ENCODE measurements at places on chromosomes 5 and 9.
A peak's percentile ranks its signal among the peaks of the same experiment; 100 is the strongest.

GRCh38 chr9:109428854-109429253, 69.3 kb downstream of the PTPN3 start:
- no peak for DNase-seq

DNA sequence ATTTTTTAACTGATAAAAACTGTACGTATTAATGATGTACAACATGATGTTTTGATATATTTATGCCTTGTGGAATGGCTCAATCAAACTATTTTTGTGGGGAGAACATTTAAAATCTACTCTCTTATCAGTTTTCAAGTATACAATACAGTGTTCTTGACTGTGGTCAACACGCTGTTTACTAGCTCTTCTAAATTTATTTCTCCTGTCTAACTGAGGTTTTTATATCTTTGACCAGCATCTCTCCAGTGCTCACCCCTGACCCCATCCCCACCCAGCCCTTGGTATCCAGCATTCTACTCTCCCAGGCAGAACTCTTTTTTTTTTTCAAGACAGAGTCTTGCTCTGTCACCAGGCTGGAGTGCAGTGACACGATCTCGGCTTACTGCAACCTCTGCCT, 169.6 kb upstream of the SNX2 start:
- no peak for DNase-seq

- DNase-seq: no peak
These were observed 40.0 kb downstream of the CPLANE1 start for GRCh38 chr5:37208883-37209797.

GRCh38 chr5:91361055-91361701, 21.9 kb downstream of the ARRDC3 start:
- no peak for DNase-seq

DNA sequence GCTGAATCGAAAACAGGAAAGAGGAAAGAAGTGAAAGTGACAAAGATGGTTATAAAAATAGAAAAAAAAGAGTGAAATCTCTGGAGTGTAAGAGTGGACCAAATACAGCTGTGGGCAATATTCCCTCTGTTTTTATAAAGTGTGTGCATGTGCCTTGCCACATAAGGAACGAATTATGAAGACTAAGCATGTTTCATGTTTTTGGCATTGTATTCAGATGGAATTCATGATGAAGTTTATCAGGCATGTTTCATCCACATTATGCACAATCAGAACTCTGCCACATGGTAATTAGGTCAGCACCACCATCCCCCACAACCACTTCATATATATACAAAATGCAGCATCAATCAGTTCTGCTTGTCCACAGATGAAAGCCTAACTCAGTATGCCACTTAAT, 348.0 kb downstream of the ZNF608 start:
- no peak for DNase-seq

- no peak for DNase-seq
These were observed 8.2 kb downstream of the ADGRD2 start for GRCh38 chr9:124458441-124458840.

- no peak for DNase-seq
These were observed 54.7 kb downstream of the IRX1 start for GRCh38 chr5:3650320-3650719.

DNA sequence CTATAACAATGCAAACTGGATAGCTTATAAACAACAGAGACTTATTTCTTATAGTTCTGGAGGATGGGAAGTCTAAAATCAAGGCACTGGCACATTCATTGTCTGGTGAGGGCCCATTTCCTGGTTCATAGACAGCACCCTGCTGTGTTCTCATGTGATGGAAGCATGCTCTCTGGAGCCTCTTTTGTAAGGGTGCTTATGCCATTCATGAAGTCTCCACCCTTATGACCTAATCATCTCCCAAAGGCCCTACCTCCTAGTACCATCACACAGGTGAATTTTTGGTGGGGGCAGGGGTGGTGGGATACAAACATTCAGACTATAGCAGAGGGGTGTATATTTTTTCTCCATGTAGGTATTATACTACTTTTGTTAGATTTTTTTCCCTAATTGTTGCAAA, 92.4 kb downstream of the UNC13B start:
- DNase-seq: no peak

DNA sequence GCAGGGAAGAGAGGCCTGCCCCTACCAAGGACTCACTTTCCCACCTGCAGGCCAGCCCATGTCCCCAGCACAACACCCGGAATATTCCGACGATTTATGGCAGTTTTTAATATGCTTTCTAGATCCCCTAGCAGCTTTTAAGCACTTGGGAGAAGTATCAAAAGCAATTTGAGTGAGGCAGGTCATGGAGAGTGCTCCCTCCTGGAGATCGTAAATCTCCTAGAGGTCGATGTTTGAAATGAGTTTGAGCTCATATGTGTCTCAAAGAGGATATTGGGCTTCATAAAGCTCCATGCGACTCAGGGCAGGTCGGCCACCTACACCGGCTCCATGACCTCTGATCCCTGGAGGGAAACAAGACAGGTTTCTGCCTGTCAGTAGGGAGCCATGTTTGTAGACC, 27.3 kb downstream of the CFAP90 start:
- DNase-seq: no peak

DNA sequence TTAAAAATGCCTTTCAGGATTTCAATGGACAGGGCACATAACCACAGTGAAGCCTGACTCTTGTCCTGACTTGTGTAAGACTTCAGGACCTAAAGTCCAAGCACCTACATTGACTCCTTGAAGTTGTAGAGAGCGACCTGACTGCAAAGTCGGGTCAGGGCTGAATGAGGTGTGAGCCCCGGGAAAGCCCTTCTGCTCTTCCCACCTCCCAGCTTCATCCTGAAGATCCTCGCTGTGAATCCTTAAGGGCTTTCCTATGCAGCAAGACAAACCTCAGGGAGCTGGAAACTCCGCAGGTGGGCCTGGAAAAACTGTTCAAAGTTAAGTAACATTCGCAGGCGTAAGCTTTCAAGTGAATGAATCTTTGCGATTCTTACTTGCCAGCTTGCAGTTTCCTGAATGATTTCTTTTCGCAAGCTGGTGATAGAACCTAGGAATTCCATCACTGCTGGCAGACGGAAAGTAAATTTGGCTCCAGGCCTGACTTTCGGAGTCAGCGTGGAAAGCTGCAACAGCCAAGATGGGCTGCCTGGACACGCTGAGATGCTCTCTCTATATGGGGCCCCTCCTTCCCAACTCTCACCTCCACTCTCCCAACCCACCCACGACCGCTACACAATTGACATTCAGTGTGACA, 10.9 kb downstream of the SEMA5A start:
- DNase-seq: no peak

- no peak for DNase-seq
These were observed 21.6 kb downstream of the DMRT2 start for GRCh38 chr9:1071730-1072129.

DNA sequence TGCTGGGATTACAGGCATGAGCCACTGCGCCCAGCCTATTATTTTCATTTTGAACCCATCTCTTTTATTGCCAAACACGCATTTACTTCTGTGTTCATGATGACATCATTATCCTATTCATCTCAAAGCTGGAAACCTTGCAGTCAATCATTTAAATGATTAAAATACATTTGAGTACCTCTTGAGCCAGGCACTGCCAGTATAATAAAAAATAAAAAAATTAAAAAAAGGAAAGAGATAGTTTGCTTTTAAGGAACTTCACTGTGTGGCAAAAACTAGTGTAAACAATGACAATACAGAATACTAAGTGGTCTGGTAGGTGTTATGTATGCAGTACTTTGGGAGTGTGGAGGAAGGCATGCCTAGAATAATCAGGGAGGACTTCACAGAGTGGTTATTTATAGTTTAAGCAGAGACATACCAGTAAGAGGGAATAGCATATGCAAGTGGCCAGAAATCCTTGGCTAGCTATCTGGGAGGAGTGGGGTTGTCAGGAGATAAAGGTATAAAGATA, 8.6 kb downstream of the NSD1 start:
- DNase-seq: no peak

DNA sequence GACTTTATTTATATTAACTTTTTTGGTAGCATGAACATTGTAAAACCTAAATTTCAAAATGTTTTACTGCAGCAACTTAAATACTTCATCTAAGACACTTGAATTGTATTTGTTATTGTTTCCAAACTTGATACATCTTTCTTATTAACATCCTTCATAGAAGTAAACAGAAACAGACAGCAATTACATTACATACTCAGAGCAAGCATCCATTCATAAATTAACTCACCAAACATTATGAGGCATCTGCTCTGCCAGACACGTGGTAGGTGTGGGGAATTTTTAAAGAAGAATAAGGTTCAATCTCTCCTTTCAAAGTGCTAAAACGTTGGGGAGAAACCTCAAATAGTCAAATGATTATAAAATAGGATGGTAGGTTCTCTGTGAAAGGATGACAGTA, 130.8 kb downstream of the MUSK start:
- DNase-seq: no peak

DNA sequence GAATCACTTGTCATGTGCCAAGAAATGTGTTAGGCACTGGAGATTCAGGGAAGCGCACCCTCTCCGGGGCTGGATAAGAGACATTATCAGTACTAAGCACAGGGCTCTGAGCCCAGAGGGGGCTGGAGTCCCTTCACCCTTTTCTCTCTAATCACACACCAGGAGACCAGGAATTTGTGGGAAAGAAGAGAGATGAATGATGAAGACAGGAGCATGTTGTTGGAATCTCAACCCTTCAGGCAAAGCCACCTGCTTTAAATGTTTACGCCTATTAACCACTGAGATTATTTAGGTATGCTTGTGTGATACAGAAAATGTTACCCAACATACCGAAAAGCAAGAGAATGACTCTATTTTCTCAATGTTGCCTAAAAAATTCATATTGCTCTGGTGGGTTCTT, 119.8 kb downstream of the ENTREP1 start:
- DNase-seq: no peak

DNA sequence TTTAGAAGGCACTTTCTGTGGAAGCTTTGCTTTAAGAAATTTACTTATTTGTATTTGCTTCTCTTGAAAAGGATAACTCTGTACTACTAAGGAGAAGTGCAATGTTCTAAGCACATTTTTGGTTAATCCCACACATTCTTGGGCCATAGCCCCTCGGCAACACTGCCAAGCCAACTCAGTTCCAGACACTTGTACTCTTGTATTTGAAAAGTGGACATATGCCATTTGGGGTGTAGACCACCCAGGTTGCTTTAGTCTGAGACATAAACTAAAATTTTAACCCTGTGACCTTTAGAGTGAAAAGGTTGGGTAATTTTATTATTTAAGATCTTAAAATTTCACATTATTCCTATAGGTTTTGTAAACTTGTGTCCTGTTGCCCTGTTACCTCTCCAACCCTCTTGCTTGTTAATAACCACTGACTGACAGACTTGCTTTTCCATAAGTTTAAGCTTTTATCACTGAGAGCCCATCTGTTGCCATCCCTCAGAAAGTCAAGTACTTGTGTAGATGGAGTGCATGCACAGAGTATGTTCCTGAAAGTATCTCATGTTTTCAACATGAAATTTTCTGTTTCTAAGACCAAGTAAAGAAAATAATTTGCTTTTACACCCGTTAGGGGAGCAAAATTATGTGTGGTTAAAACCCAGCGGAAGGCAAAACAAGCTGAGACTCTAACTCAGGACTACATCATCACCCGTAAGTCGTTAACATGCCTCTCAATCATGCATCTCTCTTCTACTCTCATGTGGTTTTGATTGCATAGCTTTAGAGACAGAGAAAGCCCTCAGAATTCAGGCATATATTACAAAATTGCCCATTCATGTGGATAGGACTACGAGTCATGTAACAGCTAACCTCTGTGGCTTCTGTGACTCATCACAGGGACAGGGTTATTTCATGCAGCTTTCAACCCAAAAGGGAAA, 117.3 kb downstream of the GDNF start:
- no peak for DNase-seq

- peak; percentile 67 for DNase-seq
These were observed 4.6 kb upstream of the UGCG start for GRCh38 chr9:111891910-111892499.

GRCh38 chr5:113245427-113246225, 189.2 kb downstream of the TSSK1B start:
- DNase-seq: no peak
